NCI-H774 (cell line): ENCODE measurements at places on chromosomes 16 and 17.

- DNase-seq = no peak
Measured at GRCh38 chr16:88338896-88339295, 43.9 kb upstream of the ZNF469 start.

DNA sequence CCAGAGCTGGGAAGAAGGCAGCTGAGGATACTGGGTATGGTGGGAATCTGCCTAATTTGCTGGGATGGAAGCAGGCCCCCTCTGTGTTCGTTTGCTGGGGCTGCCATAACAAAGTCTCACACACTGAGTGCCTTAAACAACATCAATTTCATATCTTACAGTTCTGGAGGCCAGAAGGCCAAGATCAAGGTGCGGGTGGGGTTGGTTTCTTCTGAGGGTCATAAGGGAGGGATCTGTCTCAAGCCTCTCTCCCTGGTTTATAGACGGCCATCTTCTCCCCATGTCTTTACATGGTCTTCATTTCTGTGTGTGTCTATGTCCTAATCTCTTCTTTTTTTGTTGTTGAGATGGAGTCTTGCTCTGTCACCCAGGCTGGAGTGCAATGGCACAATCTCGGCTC lies 35.8 kb downstream of the GDE1 start:
- DNase-seq = no peak

- no peak for DNase-seq
Measured at GRCh38 chr16:72835086-72835485, 212.8 kb downstream of the ZFHX3 start.

- no peak for DNase-seq
Measured at GRCh38 chr17:50847566-50847965, 12.2 kb downstream of the WFIKKN2 start.

- DNase-seq = no peak
Measured at GRCh38 chr17:36117505-36118382, 14.1 kb downstream of the CCL4 start.

DNA sequence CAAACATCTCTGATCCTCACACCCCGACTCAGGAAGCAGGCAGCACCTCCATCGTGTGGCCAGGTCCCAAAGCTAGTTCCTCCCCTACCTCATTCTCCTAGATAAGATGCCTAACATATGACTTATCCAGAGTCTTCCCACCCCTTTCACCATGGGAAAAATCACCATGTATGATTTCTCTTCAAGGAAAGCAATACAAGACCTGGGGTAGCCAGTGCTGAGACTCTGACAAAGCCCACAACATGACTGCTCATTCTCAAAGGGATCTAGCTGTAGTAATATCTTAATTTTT lies 45.1 kb downstream of the CMTM4 start:
- no peak for DNase-seq

GRCh38 chr16:8670014-8670560 lies 4.3 kb upstream of the ABAT start:
- no peak for DNase-seq

GRCh38 chr17:76734080-76734840 lies 2.9 kb downstream of the SRSF2 start:
- DNase-seq = no peak

DNA sequence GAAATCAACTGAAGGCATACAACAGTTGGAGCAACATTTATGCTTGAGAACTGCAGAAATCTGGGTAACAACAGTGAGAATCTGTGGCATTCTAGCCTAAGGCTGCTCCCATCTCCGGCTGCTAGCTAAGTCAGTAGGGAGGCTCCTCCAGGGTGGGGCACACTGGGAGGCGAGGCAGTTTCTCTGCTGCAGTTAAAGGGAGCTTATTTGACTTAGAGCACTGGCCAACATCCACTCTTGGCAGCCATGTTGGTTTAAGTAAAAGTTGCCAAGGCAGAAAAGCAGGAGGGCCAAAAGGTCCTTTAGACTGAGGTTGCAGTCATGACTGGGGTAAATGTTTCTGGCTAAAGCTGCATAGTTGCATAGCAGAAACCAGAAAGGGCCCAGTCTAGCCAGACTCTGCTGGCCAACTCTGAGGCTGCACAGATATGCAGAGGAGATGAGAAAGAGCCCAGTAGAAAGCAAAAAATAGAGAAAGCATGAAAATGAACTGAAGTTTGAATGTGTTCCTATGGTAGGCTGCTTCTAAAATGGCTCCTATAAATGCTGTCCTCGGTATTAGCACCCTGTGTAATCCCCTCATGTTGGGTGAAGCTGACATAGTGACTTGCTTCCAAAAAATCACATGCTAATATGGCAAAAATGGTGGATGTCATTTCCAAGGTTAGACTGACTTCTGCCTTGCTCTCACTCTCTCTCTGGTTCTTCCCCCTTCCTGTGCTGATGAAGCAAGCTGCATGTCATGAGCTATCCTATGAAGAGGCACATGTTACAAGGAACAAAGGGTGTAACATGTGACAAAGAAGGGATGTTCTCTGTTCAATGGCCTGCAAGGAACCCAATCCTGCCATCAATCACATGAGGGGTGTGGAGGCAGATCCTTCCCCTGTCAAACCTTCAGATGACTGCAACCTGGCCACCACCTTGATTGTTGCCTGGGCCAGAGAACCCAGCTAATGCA lies 3.7 kb upstream of the C16orf78 start:
- DNase-seq = no peak

GRCh38 chr16:22631264-22631663 lies 120.6 kb downstream of the NPIPB5 start:
- DNase-seq = no peak

DNA sequence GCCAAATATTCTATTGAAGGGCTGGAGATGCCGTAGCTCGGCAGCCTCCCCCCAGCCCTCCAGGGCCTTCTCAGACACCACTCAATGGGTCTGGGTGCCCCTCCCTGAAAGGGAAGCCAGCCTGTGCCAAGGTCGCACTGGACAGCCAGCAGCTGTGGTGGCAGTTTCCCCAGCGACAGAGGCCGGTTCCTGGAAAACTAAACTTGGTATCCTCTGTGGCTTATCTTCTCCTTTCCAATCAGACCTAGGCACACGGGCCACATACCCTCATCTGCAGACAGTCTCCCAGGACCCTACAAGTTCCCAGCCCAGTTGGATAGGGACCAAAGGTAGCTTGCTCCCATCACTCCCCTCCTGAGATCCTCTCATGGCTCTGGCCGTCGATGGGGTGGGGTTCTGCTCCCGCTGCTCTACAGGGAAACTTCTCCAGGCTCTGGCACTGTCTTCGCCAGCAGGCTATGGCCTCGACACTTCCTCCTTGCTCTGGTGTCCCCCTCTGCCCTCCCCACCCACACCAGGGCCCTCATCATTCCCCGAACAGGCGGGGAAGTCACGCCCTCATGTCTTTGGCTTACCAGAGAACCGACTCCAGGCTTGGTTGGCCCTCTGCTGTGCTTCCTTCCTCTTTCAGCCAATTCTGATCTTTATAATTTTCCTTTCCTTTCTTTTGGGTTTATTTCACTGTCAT lies 18.3 kb upstream of the IL21R start:
- DNase-seq = no peak

DNA sequence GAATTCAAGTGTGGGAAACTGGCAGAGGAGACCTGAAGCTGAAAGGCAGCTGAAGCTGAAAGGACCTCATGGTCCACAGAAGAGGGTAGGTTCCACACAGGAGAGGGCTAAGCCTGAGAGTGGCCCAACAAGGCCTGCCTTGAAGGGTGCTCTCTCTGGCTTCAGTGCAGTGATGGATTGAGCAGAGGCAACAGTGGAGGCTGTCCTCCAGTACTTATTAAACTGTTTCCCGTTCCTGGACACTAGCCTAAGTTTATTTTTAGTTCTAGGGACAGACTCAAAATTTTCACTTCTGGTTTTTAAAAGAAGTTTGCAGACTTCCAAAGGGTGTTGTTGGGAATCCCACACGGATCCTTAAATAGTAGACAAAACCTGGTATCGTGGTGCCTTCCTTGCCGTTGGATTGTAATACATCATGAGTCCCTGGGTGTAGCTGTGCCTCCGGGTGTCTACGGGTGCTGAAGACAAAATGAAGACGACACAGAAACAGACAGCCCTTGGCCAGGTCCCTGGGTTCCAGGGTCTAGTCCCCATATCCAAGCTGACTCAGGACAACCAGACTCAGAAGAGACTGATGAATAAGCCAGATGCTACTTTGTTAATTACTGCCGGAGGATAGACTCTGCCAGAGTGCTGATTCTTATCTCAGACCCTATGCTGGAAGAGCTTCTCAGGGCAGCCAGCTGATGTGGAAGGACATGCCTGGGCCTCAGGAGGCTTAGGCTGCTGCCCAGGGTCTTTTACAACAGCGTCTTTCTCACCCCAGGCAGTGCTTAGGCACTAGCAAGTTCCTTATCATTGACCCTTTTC lies 7.1 kb upstream of the CMTM4 start:
- no peak for DNase-seq

GRCh38 chr16:30604316-30604947 lies 5.8 kb downstream of the ZNF689 start:
- no peak for DNase-seq

DNA sequence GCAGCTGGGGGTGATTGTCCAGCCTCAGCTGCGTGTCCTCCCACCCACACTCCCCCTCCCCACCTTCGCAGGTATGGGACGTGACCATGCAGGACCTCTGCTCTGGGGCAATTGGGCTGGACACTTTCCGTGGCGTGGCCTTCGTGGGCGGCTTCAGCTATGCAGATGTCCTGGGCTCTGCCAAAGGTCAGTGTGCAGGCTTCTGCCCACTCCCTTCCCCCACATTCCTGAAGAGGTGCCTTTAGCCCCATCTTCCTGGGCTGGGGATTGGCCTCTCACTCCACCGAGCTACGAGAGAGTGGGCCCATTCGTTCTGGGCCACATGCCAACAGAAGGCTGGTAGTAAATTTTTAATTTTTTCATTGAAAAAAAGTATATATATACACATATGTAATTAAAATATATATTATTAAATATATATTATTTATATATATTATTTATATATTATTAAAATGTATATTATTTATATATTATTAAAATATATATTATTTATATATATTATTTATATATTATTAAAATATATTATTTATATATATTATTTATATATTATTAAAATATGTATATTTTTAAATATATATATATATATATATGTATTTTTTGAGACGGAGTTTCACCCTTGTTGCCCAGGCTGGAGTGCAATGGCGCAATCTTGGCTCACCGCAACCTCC lies 18.5 kb downstream of the PFAS start:
- DNase-seq = no peak

DNA sequence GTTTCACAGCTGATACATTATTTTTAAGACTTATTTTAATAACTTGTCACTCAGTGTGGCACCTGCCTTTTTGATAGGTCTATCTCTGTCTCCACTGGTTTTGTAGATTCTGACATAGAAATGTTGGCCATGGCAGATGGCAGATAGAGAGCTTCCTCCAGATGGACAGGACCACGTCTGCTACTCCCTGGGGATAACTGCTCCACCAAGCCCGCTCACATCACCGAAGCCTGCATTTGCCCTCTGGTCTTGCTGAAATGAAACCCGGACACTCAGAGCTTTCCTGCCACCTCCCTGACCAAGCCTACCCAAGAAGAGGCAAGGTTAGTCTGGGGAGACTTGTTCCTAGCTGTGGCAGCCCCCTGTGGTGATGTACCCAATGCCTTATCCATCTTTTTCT lies 16.4 kb upstream of the HAP1 start:
- no peak for DNase-seq

GRCh38 chr16:50024684-50025536 lies at the start of gene CNEP1R1:
Gene CNEP1R1, plus strand, starts transcription at chr16:50025225. Its CDS starts 91 bp downstream, at chr16:50025316.
- DNase-seq = peak; percentile 95

- DNase-seq = no peak
Measured at GRCh38 chr16:63787014-63787413, 1334.8 kb downstream of the CDH11 start.

- no peak for DNase-seq
Measured at GRCh38 chr16:85331688-85332087, 219.4 kb upstream of the CIBAR2 start.

GRCh38 chr16:71482569-71482968 lies 6.6 kb downstream of the ZNF19 start:
- no peak for DNase-seq

DNA sequence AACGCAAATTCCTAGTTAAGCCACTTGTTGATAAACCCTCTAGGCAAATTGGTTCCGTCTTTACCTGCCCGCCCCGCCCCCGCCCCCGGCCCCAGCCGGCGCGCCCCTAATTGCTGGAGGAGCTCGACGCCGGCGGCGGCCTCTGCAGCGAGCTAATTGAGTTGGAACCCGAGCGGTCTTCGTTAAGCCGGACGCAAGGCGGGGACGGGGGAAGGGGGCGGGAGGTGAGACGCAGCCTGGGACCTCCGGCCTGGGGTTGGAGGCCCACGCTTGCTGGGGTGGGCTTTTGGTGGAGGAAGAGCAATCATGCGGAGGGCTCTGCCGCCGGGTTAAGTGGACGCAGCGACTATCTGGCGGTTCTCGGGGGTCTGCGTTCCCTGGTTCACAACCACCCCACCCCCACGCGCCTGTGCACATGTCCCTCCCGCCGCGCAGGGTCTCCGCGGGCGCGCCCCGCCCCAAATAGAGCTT lies 12.7 kb upstream of the FOXF1 start:
- DNase-seq = no peak

- no peak for DNase-seq
Measured at GRCh38 chr16:61659936-61660335, 376.3 kb downstream of the CDH8 start.

DNA sequence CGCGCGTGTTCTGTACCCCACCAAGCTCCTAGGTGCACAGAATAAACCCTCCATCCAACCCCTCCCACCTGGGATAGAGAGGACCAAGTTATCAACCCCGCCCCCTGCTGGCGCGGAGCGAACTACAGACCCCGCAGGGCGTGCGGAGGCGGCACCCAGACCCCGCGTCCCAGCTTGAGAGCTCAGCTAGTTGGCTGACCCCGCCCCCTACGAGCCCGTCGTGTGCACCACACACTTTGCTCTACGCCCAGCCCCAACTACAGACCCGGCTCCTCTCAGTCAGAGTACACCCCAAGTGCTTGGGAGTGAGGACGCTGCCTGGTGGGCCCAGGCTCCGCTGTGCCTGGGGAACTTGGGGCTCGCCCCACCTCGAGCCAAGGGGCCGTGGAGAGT lies 1.5 kb downstream of the GRIN2A start:
- no peak for DNase-seq

DNA sequence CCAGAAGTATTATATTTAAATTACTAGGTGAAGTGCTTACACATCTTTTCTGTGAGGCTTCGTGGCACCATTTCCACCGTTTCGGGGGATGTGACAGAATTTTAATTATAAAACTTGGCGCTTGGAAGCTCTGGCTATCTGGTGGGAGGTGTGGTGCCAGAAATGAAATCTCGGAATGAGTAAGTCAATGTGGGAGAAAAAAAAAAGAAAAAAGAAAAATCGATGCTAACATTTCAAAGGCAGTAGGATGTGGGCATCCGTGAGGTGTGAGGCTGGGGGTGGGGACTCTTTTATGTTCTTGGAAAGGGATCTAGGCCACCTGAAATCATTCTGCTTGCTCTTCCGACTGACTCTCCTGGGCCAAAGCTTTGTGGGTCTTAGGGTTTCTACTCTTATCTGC lies 21.9 kb downstream of the CPPED1 start:
- no peak for DNase-seq

GRCh38 chr16:25151996-25152395 lies 40.5 kb downstream of the LCMT1 start:
- no peak for DNase-seq

- no peak for DNase-seq
Measured at GRCh38 chr17:29051731-29052130, 8.8 kb downstream of the PIPOX start.
